ENCODE measurements at places on chromosomes 4 and X.

GRCh38 chr4:48254381-48255071 lies 15.1 kb downstream of the TEC start:
- DNase-seq: no peak

DNA sequence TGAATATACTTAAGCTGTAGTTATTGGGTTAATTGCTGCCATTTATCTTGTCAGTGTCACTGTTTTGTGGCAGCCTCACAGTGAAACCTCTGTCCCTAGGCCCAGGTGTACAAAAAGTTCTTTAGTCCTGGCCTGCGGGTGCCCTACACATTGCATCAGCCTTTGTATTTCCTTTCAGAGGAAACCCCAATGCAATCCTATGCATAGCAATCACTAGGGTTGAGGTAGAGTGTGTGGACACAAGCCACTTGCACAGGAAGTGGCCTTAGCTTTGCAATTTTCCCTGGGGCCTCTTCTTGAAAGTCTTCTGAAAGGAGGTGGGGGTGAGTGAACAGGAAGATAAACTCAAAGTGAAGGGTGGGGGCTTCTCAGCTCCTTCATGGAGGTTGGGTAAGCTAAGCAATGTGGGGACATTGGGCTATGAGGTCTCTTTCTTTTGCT lies 27.8 kb downstream of the VSIG4 start:
- no peak for DNase-seq

GRCh38 chr4:86957215-86957614 lies 22.4 kb downstream of the AFF1 start:
- no peak for DNase-seq

- DNase-seq: no peak
Measured at GRCh38 chr4:158159718-158160094, 13.1 kb downstream of the GASK1B start.

- no peak for DNase-seq
Measured at GRCh38 chr4:16133406-16133805, 49.6 kb upstream of the PROM1 start.

Data from stimulated activated CD8-positive, alpha-beta memory T cell treated with anti-CD3 and anti-CD28 coated beads, Interleukin-12 subunit alpha, Interleukin-12 subunit beta, amount 100 ng/mL, for 1 hour (primary cell).